ENCODE measurements at places on chromosomes 12 and 14. TPM values are rescaled to one million over a fixed set of nuclear protein-coding genes. Genes with fewer than 3 reads are reported as not detected.

Gene EXOC3L4
- total RNA-seq = 2.0 TPM

Gene LRR1
- total RNA-seq = 46.9 TPM

Gene WNT1
- total RNA-seq = not detected

Gene CHURC1
- 50.3 TPM for total RNA-seq

Gene SIVA1
- 519 TPM for total RNA-seq

Gene MIPOL1
- 14.2 TPM for total RNA-seq

Gene DIO3
- total RNA-seq = 4.9 TPM

Gene NRIP2
- not detected for total RNA-seq

Gene TMEM30B
- 85.3 TPM for total RNA-seq

Gene RIN3
- 4.8 TPM for total RNA-seq

Gene KRT6C
- total RNA-seq = not detected

Gene TTC7B
- 43.2 TPM for total RNA-seq

Gene RNASE7
- not detected for total RNA-seq

Gene WDR89
- 12.1 TPM for total RNA-seq

Gene TBC1D30
- 16.8 TPM for total RNA-seq

Gene PLEKHA5
- total RNA-seq = 16.7 TPM

Gene PLEKHG7
- not detected for total RNA-seq

Gene AMHR2
- total RNA-seq = 0.29 TPM

Gene PTPRQ
- total RNA-seq = 0.07 TPM

Gene SOAT2
- 0.07 TPM for total RNA-seq

Gene HOXC9
- total RNA-seq = 1.5 TPM

Gene PLCZ1
- total RNA-seq = not detected

Gene DCN
- total RNA-seq = not detected

Gene SLCO1B3
- 14.2 TPM for total RNA-seq

Gene KRT72
- total RNA-seq = not detected

Gene KCNC2
- not detected for total RNA-seq

Gene DNAI7
- total RNA-seq = not detected

Gene VTI1B
- total RNA-seq = 72.6 TPM

Gene MVK
- total RNA-seq = 47.8 TPM

Gene HCAR2
- 0.17 TPM for total RNA-seq

Gene RSRC2
- 105 TPM for total RNA-seq

Gene PUS1
- 74.0 TPM for total RNA-seq

Gene CIT
- 112 TPM for total RNA-seq

Gene RNU4-1
- total RNA-seq = under 0.01 TPM

Gene SSPN
- 11.9 TPM for total RNA-seq

Gene NEDD8
- total RNA-seq = 337 TPM

Gene HOXC4
- 2.6 TPM for total RNA-seq

Gene EML5
- total RNA-seq = 0.66 TPM

Gene RHEBL1
- 5.0 TPM for total RNA-seq

Gene KRT7
- total RNA-seq = 2,979 TPM

Gene RAB2B
- total RNA-seq = 26.8 TPM

Gene SLC24A4
- total RNA-seq = not detected

Gene IRAK3
- not detected for total RNA-seq

Gene APOF
- total RNA-seq = not detected

Gene BCL2L14
- total RNA-seq = not detected

Gene ITGA7
- 4.4 TPM for total RNA-seq

Gene NGB
- total RNA-seq = not detected

Gene FOXM1
- total RNA-seq = 88.6 TPM

Gene CCDC175
- not detected for total RNA-seq

Gene FZD10
- not detected for total RNA-seq

Gene GALNT16
- 0.33 TPM for total RNA-seq

Gene AQP2
- not detected for total RNA-seq

Gene CHMP4A
- 58.3 TPM for total RNA-seq

Gene TCTN2
- 13.9 TPM for total RNA-seq

Gene PROX2
- total RNA-seq = not detected

Gene TCL1B
- total RNA-seq = not detected
